ENCODE measurements at places on chromosomes 4 and X.

DNA sequence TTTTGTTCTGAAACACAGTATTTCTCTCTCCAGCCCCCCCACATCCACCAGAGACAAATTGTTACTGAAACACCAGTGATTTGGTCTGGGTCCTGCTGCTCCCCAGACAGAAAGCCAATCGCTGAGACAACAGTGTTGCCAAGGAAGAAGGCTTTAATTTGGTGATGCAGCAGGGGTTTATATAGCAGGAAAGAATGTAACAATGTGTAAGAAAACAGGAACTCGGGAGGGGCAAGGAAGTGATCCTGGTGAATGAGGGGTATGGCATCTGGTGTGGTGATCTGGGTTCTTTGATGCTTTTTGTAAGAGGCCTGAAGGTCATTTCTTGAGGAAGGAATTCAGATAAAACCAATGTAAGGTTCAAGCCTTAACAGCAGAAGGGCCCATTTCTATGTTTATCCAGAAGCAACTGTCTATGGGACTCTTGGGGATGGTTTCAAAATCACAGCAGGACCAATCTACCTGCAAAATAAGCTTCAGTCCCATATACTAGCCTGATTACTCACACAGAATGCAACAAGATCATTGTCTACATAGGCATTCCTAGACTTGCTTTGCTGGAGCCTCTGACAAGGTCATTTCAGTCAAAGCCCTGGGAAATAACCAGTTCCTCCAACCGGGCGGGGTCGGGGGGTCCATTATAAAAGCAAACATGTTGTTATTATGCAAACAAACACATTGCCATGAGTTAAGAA is 445.2 kb upstream of the ZFP42 start:
- DNase-seq = no peak

- DNase-seq = no peak
These were observed 80.2 kb upstream of the LHFPL1 start for GRCh38 chrX:112759966-112760365.

DNA sequence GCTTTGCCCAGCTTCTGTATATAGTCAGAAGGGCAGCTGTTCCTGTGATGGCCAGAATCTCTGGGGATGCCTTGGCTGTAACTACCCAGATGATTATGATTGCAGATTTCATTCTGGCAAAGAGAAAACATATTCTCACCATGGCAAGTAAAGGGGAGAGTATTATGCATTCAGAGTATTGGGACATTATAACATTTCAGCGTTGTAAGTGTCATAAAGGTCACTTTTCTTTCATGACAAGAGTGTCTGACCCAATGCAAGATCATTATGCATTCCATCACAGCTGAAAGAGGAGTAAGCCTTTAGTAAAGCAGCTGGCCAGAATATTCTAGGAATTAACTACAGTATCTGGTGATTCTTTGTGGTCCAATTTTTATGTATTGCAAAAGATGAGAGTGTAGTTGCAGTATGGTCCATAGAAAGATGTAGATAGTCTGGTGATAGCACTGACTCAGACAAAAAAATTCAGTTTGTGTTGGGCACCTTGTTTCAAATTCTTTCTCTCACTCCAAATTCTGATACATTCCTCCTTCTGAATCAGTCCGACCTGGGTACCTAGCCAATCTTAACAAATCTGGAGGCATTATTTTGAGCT is 2366.3 kb downstream of the PCDH7 start:
- no peak for DNase-seq

DNA sequence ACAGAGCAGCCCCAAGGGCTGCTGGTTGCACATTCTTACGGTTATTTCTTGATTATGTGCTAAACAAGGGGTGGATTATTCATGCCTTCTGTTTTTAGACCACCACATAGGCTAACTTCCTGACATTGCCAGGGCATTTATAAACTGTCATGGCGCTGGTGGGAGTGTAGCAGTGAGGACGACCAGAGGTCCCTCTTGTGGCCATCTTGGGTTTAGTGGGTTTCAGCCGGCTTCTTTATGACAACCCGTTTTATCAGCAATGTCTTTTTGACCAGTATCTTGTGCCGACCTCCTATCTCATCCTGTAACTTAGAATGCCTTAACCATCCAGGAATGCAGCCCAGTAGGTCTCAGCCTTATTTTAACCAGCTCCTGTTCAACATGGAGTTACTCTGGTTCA is 212.4 kb upstream of the GRID2 start:
- peak; percentile 10 for DNase-seq

DNA sequence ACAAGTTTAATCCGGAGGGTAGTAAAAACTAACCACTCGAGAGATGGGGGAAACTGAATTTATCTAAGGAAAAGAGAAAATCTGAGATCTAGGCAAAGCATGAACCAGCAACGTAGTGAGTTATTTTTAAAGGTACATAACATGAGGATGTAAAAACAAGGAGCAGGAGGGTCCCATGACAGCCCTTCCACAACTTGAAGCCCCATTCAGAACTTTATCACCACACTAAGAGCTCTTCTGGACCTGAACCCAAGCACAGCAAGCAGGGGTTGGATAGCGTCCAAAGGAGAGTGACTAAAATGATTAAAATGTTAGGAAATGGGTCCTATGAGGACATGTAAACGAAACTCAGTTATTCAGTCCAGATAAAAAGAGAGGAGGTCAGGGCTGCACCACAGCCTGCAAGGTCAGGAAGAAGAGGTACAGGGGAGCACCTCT is 16.2 kb downstream of the SH3RF1 start:
- DNase-seq = no peak

DNA sequence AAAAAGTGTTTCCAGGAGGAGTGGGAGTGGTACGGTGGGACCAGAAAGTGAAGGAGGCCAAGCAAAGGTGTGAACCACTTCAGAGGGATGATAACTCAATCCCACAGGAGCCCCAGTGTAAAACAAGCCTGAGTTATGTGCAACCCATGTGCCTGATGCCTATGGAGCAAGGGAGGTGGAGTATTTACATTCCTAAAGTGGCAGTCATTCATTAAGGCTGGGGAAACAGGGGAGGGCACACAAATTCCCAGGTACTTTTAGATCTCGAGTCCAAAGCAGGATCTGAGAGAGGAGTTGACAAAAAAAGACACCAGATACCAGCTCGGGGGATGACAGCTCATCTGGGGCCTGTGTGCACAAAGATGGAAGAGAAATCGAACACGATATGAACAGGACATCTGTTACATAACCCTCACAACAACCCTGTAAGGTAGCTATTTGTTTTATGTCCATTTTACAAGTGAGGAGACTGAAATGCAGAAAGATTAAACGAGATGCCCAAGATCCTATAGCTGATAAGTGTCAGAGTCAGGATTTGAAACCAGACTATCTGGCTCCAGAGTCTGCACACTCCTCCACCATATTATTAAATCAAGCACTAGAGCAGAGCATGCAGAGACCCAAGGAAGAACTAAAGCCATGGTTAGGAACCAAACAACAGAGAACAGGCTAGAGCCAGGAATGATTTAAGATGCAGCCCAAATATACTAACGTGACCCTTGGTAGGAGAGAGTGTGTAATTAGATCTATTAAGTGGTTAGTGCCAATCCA is 91.9 kb upstream of the MAPK10 start:
- DNase-seq = no peak

GRCh38 chrX:69546417-69546816 is 42.3 kb downstream of the NALF2 start:
- DNase-seq = no peak

GRCh38 chr4:72496119-72496518 is 72.9 kb downstream of the ADAMTS3 start:
- no peak for DNase-seq

GRCh38 chr4:137609718-137610430 is 77.6 kb upstream of the PCDH18 start:
- DNase-seq = no peak

DNA sequence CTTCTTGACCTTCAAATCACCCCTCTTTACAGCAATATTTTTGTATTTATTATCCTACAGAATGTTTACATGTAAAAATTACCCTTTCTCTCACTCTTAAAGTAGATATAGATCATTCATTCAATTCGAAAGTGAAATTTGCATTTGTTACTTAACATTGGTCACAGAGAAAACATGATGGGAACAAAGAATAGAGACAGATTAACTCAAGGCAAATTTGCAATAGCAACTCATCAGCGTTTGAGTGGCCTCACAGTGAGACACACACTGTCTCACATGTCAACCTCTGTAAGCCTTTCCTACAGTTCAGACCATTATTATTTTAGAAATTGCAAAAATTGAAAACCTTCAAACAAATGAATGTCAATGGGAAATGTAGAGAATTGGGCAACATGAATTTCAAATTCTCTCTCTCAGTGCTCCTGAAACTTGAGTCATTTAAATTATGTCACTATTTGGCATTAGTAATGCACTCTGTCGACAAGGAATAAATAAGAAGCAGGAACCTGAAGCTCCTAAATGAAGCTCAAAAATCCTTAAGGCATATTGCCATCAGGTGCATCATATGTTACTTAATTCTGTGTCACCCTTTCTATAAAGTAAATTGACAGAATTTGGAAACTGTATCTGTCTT is 148.3 kb upstream of the ANXA10 start:
- no peak for DNase-seq

- no peak for DNase-seq
These were observed at the start of gene PPEF1 for GRCh38 chrX:18707426-18708049. Gene PPEF1, plus strand, starts transcription at chrX:18707645. Its CDS starts 136 bp downstream, at chrX:18707781.

DNA sequence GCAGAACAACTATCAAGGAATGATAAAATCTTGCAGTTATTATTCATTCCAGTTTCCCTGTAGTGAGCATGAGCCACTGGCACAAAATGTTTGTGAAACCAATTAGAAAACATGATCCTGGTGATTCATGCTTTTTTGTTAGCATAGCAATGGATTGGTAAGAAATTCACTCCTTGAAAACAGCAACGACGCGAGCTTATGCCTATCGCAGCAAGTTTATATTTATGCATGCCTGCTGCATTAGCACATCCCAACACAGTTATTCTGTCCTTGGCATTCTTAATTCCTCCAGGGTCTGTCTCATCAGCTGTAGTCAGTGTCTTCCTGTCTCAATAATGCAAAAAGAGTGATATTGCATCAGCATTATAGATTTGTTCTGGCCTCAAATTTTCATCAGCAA is 975.9 kb downstream of the STIM2 start:
- DNase-seq = no peak

- DNase-seq = no peak
These were observed 528.7 kb downstream of the TMA16 start for GRCh38 chr4:164023214-164023613.

DNA sequence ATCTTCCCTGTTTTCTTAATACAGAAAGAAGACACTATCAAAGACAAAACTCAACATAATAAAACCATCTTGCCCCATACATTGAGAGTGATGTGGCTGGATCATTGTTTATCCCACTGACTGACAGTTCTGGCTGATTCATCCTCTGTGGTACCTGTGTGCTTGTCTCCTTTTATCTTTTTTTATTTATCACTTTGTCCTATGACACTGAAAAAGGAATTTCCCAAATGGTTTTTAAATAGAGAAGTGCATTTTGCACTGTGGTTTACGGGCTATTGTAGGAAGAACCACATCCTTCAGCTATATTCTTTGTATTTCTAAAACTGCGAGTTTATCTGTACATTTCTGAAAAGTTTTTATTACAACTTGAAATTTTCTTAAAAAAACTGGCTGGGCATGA is 15.0 kb downstream of the TTC29 start:
- no peak for DNase-seq

- no peak for DNase-seq
These were observed 278.6 kb upstream of the KLF3 start for GRCh38 chr4:38385093-38386004.

DNA sequence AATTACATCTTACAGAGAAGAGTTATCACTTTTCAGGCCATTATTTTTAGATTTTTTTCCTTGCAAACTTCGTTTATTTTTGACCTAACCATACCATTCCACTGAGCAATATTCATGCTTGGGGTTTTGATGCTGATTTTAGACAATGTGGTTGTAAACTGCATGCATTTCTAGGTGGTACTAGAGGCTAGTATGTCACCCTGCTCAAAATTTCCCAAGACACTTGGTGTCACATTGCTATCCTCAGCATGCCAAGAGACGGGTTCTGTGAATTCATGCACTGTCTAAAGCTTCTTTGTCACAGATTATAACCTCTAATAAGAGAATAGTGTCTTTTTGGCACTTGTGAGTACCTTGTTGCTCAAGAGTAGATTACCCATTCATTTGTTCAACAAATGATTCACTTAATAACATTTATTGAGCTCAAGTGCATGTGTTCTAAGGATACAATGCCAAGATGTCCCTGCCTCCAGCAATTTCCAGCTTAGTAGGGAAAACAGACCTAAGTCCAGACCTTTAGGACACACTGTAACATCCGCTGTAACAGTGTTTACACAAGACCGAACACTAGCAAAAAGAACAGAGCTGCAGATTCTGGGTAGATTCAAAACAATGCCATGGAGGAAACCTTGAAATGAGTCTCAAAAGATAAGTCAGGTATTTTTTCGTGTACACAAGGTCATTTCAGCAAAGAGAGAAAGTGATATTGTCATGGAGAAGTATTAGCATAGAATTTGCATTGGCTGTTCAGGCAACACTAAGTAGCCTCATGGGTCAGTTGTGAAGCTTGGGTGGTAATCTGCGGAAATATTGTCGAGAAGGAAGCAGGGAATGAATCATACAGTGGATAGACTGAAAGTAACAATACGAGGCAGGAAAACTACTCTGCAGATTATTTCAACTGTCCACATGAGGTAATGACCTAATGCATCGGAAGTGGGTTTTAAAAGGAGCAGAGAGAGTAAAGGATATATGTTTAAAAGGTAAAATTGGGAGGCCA is 515.1 kb upstream of the ZFP42 start:
- DNase-seq = peak; percentile 61

DNA sequence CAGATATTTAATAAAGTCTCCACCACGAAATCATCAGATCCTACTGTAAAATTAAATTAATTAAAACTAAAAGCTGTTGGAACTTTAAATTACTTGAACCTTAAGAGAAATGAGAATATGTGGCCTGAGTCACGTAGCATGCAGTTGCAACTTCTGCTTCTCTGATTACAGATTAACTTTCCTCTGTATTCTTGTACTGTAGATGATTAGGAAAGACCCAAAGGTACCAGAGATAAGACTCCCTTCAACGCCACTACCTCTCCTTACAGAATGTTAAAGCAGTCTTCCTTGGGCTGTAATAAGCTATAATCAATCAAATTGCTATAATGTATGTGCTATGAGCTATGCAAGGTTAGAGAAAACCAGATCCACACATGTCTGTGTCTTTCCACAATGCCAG is 47.9 kb downstream of the FAM13A start:
- DNase-seq = no peak

DNA sequence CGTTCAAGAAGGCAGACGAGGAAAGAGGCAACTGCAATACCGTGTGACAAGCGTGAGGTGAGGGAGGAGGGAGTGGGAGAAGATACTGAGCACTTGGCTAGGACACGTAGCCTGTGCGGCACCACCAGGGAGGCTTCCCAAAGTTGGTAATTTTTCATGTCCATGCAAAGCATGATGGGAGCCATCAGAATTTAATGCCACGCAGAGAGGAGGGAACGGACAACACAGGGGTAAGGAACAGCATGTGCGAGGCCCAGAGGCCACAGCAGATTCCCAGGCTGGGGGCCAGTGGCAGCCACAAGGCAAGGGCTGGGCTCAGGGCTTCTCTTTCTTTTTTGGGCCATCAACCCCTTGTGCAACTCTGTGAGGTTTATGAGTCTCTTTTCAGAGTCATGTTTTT is 11.0 kb upstream of the CLDN24 start:
- DNase-seq = no peak
